Tracheal epithelial cell (primary cell): ENCODE measurements at places on chromosomes 4 and X. TPM values are rescaled to one million over a fixed set of nuclear protein-coding genes. Genes with fewer than 3 reads are reported as not detected.

WFS1 gene
- 7.0 and 10.1 TPM in 2 replicates for total RNA-seq

AFM gene
- total RNA-seq, result not detected in 2 replicates

SOWAHD gene
- 0.24 and 0.43 TPM in 2 replicates for total RNA-seq

MPP1 gene
- 5.5 TPM in 2 replicates for total RNA-seq
